IMR-90 (cell line): ENCODE measurements at places on chromosomes 1 and 21.
A peak's percentile ranks its signal among the peaks of the same experiment; 100 is the strongest.

DNA sequence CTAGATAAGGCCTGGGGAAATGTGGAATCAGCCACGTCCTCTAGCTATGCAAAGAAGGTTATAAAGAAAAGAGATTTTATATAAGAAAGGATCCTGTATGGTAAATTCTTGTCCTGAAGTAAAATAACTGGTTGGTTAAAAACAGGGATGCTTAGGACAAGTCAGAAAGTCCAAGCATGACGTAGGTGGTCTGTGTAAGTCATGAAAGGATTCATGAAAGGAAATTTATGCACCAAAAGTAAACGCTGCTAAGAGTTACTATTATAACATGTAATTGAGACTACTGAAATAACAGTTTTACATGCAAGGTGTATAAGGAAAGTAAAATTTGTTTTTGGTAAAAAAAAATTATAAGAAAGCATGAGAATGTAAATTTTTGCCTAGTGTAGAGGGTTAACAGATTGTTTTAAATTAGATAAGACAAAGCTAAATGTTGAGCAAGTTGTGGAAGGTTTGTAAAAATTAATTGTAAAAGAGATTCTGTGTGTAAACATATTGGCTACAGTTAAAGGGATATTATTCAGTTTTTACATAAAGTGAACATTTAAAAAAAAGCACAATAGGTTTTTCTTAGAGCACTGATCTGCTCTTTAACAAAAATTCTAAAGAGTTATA, 43.9 kb downstream of the PIGK start:
- H3K36me3 ChIP-seq, result no peaks in the 10 kb centered on the region
- no peaks in the 10 kb centered on the region for H3K27me3 ChIP-seq
- H3K27ac ChIP-seq, result no peak overlapping the region
- no peaks in the 10 kb centered on the region for H3K4me1 ChIP-seq
- DNase-seq, result peak; percentile 6

DNA sequence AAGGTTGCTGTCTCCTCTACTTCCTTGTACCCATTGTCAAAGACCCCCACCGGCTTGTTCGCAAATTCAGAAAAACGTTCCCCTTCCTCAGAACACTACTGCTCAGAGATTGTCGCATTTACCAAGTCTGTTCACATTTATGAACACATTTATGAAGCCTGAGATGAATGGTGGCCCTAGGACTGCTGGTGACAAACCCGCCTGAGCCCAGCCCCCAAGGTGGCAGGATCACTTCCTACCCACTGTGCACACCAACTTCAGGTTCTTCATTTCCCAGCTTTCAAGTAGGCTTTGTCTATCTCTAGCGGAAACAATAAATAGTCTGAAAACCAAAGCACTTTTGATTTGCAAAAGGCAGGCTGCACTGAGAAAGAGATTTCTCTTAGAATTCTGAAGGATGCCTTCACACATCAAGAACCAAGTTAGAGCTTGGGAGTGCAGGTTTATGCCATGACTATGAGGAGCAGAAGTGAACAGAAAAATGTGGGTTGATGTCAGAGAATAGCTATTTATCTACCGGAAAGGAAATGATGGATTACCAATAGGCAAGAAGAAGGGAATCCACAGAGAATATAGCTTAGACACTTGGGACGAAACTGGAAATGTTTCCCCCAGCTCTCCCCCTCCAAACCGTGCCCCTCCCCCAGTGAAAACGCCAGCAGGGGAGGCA, 200.5 kb downstream of the TOMM20 start:
- H3K36me3 ChIP-seq, result no peaks in the 10 kb centered on the region
- peaks cover 13% of the 10 kb centered on the region for H3K4me1 ChIP-seq
- no peak overlapping the region for H3K4me3 ChIP-seq
- DNase-seq, result no peak
- no peaks in the 10 kb centered on the region for H3K27me3 ChIP-seq

DNA sequence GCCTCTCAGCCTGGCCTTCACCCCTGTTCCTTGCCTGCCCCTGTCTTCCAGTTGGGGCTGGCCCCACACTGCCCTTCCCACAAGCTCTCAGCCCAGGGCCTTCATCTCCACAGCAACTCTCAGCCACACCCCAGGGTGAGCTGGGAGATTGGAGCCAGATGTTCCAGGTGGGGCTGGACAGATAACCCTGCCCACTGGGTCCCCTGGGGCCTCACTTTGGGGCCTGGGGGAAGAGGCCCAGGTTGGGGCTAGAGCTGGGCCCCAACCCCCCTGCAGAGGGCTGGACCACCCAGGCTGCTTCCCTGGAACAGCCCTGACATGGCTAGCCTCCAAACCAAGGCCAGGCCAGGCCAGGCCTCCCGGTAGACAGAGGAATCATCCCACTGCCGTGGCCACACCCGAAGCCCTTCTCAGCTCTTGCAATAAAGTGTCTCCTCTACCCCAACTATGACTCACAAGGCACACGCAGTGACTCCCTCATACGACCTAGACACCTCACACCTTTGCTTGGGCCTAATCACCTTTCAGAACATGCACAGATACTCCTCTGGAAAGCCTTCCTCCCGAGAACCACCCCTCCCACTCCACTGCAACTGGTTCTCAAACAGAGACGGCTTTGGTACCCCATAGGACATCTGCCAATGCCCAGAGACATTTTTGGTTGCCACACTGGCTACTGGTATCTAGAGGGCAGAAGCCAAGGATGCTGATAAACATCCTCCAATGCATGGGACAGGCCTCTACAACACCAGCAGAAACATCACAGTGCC, 22.2 kb downstream of the SLC2A1 start:
- peaks cover 57% of the 10 kb centered on the region for H3K4me1 ChIP-seq
- H3K27ac ChIP-seq, result peak overlapping the region; percentile 21
- peaks cover 82% of the 10 kb centered on the region for H3K36me3 ChIP-seq
- H3K27me3 ChIP-seq, result no peaks in the 10 kb centered on the region
- DNase-seq, result peak; percentile 71

DNA sequence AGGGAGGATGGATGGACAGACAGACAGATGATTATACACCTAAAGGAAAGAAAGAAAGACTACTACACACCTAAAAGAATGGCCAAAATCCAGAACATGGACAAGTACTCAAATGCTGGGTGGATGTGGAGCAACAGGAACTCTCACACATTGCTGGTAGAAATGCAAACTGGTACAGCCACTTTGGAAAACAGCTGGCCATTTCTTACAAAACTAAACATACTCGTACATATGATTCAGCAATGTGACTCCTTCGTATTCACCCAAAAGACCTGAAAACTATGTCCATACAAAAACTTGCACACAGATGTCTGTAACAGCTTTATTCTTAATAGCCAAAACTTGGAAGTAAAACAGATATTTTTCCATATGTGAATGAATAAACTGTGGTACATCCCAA, 51.3 kb downstream of the PRPF38A start:
- no peaks in the 10 kb centered on the region for H3K27me3 ChIP-seq
- no peak overlapping the region for H3K27ac ChIP-seq
- H3K36me3 ChIP-seq, result peaks cover 9% of the 10 kb centered on the region
- H3K4me3 ChIP-seq, result no peak overlapping the region
- peak; percentile 51 for DNase-seq

GRCh38 chr1:5968161-5968736, 24.0 kb downstream of the NPHP4 start:
- H3K4me1 ChIP-seq, result no peaks in the 10 kb centered on the region
- H3K36me3 ChIP-seq, result peaks cover 4% of the 10 kb centered on the region
- no peak overlapping the region for H3K27ac ChIP-seq
- no peaks in the 10 kb centered on the region for H3K27me3 ChIP-seq
- H3K4me3 ChIP-seq, result no peak overlapping the region

DNA sequence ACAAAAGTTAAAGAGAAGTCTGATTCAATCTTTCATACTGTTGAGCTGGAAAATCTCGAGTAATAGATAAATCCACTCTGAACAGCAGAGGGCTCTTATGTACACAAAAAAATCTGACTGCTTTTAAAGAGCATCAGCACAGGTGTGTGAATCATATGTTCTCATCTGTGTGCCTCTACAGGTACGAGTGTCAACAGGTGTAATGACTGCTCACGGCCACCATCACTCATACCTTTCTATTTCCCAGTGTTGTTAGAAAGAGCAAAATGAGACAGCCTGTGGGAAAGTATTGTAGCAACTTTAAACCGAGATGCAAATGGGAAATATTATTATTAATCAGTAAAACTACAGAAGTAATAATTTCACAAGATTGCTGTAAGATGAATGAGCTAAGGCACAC, 49.0 kb upstream of the SCAF4 start:
- no peak overlapping the region for H3K4me3 ChIP-seq
- no peak overlapping the region for H3K27ac ChIP-seq
- peaks cover 2% of the 10 kb centered on the region; the same call in 1 of the 2 replicates for H3K27me3 ChIP-seq
- no peak for DNase-seq
- no peaks in the 10 kb centered on the region for H3K4me1 ChIP-seq

- no peak for DNase-seq
- H3K4me1 ChIP-seq, result no peaks in the 10 kb centered on the region
- H3K36me3 ChIP-seq, result no peaks in the 10 kb centered on the region
- no peak overlapping the region for H3K27ac ChIP-seq
- peaks cover 13% of the 10 kb centered on the region for H3K27me3 ChIP-seq
Observed at GRCh38 chr1:203251466-203251865, 22.0 kb upstream of the CHIT1 start.

DNA sequence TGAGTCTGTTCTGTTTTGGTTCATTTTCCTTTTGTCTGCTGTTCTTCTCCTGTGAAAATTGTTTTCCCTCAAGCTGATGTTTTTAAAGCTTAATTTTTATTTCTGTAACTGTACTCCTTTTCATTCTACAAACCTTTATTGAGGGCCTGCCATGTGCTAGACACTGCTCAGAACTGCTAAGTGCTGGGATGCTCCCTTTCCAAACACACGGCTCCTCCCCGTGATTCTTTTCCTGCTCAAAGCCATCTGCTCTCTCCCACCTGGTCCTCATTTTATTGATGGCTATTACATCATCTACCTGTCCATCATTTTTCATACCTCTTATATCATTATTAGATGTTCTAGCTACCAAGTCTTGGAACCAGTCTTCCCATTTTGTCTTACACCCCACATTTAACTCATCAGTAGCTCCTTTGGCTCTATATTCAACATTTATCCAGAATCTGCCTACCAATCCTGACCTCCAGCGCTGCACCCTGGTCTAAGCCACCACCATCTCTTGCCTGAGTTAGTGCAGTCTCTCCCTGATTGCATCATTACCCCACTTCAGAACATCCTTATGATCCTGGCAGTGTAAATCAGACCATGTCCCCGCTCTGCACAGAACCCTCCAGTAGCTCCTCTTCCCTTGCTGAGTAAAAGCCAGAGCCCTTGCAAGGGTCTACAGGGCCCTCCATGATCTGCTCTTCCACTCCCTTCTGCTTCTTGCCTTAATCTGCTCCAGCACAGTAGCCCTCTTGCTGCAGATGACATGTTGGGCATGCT, 118.1 kb downstream of the CACNA1E start:
- no peaks in the 10 kb centered on the region for H3K4me1 ChIP-seq
- DNase-seq, result no peak
- H3K4me3 ChIP-seq, result no peak overlapping the region
- no peak overlapping the region for H3K27ac ChIP-seq
- no peaks in the 10 kb centered on the region for H3K36me3 ChIP-seq

GRCh38 chr1:248821101-248821500, 4.6 kb downstream of the SH3BP5L start:
- H3K36me3 ChIP-seq, result peaks cover 34% of the 10 kb centered on the region
- DNase-seq, result peak; percentile 87
- H3K27me3 ChIP-seq, result no peaks in the 10 kb centered on the region
- H3K27ac ChIP-seq, result peak overlapping the region; percentile 60
- H3K4me1 ChIP-seq, result peaks cover 24% of the 10 kb centered on the region

DNA sequence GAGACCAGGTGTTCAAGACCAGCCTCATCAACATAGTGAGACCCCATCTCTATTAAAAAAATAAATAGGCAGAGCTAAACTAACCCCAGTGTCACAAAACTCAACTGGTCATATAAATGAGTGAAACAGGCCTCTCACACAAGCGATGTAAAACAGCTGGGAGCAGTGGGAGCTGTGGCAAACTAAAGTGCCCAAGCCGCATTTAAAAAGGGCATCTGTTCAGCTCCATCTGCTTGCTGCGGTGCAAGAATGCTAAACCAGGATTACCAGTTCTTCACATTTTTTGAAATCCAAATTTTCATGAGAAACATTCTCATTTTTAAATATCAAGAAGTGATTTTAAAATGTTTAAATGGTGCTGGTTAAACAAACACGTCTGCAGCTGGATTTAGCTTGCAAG, 50.0 kb upstream of the WNT2B start:
- H3K4me3 ChIP-seq, result no peak overlapping the region
- H3K4me1 ChIP-seq, result peaks cover 30% of the 10 kb centered on the region
- H3K27ac ChIP-seq, result peak overlapping the region; percentile 65; the same call in 1 of the 2 replicates

DNA sequence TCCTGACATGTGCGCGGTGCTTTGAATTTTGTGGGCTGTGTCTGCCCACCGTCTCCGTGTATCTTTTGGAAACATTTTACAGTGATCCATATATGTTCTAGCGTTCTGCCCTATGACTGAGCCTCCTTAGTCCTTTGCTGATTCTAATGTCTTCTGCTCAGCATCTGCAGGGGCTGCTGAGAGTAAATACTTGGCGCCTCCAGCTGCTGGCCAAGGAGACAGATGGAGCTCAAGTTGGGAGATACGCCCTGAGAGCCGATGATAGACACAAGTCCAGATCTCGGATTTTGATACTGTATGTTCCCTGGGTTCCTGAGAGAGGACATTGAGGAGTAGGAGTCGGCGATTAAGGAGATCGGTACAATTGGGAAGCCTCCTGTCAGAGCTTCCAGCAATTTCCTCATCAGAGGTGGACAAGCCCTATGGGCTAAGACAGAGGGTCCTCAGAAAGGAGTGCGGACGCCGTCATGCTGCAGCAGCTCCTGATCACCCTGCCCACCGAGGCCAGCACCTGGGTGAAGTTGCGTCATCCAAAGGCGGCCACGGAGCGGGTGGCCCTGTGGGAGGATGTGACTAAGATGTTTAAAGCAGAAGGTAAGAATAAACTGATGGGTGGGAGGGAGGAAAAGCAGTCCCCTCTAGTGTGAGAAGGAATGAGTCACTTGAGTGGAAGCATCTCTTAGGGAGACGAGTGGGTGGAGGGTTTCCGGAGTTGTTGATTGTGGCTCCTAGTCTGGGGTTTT, 390 bp downstream of the ZFP69B start:
- peak overlapping the region; percentile 72 for H3K4me3 ChIP-seq
- H3K36me3 ChIP-seq, result 0 out of 2 replicates have a peak, but pooled peaks cover 2% of the 10 kb centered on the region
- peak; percentile 93 for DNase-seq
- H3K27me3 ChIP-seq, result no peaks in the 10 kb centered on the region
- no peaks in the 10 kb centered on the region for H3K4me1 ChIP-seq
- peak overlapping the region; percentile 71 for H3K27ac ChIP-seq
